Epithelial cell of proximal tubule (primary cell): ENCODE measurements at places on chromosomes 7 and 10. TPM values are rescaled to one million over a fixed set of nuclear protein-coding genes. Genes with fewer than 3 reads are reported as not detected.

The CPEB3 gene
- 0.52 and 0.58 TPM in 2 replicates for total RNA-seq

The ANKRD2 gene
- 3.3 and 6.8 TPM in 2 replicates for total RNA-seq

The SLIT1 gene
- total RNA-seq = under 0.01 and 0.12 TPM in 2 replicates

The PRR15 gene
- 8.1 and 14.0 TPM in 2 replicates for total RNA-seq

The TMEM213 gene
- 0.07 TPM in 1 of 2 replicates, not detected in the other for total RNA-seq

The CTNNA3 gene
- total RNA-seq = under 0.01 and 0.46 TPM in 2 replicates

GRCh38 chr10:68296843-68297663 lies 34.8 kb upstream of the HNRNPH3 start:
- DNase-seq = no peak

DNA sequence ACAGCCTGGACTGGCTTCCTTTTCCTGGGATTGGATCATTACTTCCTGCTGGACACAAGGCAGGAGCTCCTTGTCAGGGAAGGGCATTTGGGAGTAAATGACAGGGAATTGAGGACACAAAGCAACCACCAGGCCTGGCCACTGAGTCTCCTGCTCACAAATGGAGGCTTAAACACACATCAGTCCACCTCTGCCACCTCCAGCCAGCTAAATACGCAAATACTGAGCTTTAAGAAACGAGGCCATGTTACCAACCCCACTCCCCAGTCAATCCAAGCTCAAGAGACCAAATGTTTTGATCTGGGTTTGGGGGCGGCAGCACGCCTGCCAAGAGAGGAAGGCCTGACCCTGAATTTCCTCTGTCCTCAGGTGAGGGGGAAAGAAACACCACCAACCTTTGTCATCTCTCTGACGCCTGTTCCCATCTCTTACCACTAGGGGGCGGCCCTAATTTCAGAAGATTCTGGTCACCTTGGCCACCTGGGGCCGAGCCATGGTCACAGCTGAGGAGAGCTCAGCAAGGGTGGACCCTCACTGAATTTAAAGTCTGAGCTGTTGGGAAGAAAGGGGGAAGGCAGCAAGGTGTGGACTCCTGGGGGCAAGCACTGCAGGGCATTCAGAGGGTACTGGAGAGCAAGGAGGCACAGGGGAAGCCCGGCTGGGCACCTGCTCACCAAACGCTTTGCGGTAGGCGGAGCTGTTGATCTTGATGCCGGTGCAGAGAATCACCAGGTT lies 16.5 kb downstream of the AIFM2 start:
- no peak for DNase-seq

DNA sequence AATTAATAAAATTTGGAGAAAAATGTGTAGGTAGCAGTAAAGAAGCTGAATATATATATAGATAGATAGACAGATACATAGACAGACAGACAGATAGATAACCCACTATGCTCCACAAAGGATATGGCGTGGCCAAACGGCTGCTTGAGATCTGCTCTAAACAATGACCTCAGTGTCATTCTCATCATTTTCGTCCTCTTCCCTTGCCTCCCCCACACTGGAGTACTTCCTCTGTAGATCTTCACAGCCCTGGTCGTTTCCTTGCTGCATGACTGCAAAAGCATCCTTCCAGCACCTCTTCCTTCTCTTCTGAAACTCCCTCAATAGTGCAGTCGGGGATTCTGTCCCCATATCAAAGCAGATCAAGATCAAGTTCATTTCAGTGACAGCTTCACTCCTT lies 35.6 kb upstream of the ATP6V0A4 start:
- no peak for DNase-seq

GRCh38 chr7:2151237-2151636 lies 81.5 kb downstream of the MAD1L1 start:
- no peak for DNase-seq

DNA sequence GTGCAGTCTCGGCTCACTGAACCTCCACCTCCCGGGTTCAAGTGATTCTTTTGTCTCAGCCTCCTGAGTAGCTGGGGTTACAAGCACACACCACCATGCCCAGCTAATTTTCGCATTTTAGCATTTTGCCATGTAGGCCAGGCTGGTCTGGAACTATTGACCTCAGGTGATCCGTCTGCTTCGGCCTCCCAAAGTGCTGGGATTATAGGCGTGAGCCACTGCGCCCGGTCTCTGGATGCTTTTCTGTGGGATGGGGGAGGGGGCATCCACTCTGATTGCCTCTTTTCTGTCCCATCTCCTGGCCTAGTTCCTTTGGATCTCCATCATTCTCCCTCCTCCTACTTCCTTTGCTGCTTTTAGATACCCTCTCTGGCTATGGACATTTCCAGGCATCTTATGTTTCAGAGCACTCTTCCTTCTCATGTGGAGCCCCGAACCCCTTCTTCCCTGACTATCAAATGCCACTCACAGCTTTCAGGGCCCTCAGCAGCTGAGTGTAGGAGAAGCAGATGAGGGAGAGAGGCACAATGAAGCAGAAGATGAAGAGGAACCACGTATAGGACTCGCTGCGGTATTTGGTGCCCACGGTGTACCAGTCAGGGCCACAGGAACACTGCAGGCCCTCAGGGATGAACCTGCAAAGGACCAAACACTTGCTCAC lies 1.4 kb downstream of the OPN1SW start:
- DNase-seq = no peak

- no peak for DNase-seq
Observed at GRCh38 chr7:6578114-6579084, 1.1 kb downstream of the ZDHHC4 start.

DNA sequence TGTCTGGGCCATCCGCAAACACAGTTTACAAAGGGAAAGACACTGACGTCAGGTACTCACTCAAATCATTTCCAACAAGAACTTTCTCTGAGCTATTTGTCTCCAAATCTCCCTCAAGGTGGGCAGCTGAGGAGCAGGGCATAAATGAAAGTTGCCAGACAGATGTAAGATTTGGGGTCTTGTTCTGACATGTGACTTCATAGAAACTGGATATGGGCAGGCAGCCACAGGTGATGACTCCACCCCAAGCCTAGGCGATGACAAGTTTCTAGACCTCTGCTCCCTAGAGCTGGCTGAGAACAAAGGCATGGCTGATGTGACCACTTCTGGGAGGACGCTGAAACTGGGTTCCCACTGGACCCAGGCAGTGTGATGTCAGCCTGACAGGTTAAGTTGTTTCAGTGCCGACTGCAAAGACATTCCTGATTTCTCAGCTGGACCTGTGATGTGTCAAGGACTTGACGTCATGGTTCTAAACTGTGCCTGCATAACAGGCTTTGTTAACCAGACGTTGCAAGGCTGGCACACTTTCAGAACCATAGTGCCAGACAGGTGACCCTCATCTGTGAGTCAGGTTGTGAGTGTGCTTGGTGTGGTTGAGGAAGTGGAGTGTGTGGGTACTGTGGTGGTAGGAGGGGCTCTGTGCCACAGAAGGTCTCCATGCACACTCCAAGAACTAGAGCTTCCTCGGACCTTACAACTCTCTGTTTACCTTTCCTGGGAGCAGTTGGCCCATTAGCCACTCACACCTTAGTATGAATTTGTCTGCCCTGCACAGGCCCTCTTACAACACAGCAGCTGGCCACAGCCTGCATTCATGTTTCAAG lies 39.9 kb upstream of the EBF3 start:
- no peak for DNase-seq

DNA sequence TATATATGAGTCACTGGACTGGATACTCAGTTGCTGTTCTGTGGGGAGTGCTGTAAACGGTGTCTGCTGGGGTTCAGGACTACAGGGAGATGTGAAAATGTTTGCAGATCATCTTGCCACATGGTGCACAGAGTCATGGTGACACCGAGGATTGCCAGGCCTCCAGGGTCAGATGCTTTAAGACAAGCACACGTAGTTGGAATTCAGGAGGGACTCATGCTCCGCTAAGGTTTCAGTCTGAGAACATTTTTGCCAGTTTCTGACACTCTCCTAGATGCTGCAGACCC lies 211.3 kb downstream of the CXCL12 start:
- DNase-seq = no peak
